ENCODE measurements at places on chromosomes 5 and 9.

DNA sequence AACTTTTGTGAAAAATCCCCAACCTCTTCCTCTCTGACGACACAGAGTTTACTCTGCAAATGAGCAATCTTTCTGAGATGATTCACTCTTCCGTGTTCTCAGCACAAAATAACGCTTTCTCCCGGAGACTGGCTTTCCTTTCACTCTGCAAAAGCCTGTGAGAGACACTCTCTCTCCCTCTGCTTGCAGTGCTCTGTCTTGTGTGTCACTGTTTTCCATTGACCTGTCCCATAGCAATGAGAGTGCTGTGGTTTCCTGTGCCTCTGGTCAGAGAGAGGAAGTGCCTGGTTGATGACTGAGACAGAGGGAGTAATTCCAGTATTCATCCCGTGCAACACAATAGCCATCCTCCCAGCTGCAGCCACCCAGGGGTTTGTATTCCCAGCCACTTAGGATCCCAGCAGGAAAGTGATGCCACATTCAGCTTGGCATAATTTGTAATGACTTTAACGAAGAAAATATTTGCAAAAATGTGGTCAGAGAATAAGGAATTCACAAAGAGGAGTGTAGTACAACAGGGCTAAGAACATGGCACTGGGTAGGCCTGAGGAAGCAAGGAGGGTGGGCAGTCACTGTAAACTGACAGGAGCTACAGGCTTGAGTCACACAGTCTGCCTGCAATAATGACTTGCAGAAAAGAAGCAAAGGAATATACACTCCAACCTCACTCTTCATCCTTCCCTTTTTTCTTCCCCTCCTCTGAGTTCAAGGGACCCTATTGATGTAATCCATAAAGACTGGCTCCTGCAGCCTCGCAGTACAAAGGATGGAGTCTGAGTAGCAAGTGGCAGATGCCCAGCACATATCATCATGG is 463.5 kb upstream of the RGMB start:
- no peak for DNase-seq

- DNase-seq, result no peak
These were observed 204.1 kb downstream of the SEC61B start for GRCh38 chr9:99425923-99426842.

GRCh38 chr5:79070350-79070667 is 742 bp downstream of the BHMT2 start:
- DNase-seq, result no peak

- DNase-seq, result no peak
These were observed 29.5 kb upstream of the ARHGAP26 start for GRCh38 chr5:142740474-142741242.

- no peak for DNase-seq
These were observed 6.7 kb upstream of the LCN2 start for GRCh38 chr9:128142596-128142995.

DNA sequence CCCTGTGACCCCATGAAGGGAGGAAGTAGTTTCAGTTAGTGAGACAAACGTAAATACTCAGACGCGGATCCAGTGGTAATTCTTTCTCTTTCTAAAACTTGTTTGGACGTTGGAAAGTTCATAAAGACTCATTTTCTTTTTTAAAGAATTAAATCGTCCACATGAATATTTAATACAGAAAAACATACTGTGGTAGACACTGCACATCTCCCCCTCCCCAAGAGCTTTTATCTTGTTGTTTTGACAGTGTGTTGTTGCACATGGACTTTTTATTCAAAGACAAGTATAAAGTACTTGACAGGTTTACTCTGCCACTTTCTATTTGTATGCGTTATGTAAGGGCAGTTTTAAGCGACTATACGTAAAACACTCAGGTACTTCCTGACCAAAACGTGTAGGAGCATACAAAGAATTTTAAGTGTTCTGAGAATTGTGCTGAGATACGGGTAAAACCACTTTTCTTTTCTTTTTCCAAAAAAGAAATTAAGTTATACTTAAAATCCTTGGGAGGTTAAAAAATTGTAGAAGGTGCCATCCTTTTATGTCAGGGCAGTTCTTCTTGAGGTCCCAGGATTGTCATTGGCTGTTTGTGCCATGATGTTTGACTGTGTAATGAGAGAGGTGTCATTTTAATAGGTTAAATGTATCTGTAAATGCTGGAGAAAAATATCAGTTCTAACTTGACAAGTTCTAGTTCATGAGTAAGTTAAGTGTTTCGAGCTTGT is 1.3 kb downstream of the NIPBL start:
- no peak for DNase-seq

GRCh38 chr9:97575673-97576200 is 57.4 kb downstream of the TSTD2 start:
- no peak for DNase-seq

DNA sequence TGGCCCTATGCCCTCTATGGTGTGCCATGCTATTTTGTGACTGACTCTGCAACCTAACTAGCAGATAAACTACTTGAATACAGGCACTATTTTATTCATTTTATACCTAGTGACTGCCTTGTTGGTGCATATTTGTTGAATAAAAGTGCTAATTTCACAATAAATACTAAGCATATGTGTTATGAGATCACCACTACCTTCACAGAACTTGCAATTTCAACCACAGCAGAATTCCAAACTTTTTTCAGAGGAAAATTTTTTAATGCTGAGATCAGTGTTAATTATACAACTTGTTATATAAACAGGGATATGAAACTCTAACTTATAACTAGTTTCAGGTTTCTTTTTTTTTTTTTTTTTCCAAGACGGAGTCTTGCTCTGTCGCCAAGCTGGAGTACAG is 94.8 kb downstream of the NR3C1 start:
- DNase-seq, result no peak
